Testis (tissue), 5 donors: ENCODE measurements at places on chromosomes 7 and 10.

GRCh38 chr7:117169907-117170306 lies 153.0 kb downstream of the WNT2 start:
- DNase-seq: no peak

GRCh38 chr7:18200266-18200665 lies 172.6 kb upstream of the PRPS1L1 start:
- DNase-seq: no peak

DNA sequence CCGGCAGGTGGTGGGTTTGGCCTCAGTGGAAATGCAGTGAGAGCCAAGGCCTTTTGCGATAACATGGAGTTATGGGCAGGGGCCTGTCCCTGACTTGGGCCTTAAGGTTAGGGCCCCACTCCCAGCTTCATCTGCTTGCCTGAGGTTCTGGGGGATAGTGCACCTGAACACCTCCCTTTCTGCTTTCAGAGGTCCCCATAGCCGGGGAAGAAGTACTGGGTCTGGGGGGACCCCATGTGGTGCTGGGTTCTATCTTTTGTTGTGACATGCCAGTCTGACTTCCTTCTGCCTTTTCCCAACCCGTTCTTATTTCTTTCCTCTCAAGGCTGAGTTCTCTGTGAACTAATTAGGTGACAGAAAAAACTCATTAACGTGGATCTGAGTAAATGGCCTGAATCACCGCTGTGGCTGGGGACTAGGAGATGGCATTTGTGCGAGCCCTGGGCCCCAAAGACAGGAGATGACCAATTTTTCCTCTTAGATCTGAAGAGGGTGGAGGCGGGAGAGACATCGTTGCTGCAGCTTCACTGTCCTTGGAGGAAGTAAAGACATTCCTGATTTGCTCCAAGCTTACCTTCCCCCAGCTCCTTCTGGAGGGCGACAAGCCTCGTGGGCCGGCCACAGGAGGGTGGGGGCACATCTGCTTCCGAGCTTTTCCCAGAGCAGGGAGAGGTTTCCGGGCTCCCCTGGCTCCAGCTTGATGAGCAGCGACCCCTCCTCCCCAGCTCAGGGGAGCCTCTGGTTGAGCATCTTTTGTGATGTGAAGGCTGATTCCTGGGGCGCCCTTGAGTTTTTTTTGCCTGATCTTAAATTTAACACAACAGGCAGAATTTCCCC lies 2.0 kb downstream of the AGAP3 start:
- no peak for DNase-seq

GRCh38 chr7:35658606-35659201 lies 36.2 kb downstream of the HERPUD2 start:
- DNase-seq: no peak

DNA sequence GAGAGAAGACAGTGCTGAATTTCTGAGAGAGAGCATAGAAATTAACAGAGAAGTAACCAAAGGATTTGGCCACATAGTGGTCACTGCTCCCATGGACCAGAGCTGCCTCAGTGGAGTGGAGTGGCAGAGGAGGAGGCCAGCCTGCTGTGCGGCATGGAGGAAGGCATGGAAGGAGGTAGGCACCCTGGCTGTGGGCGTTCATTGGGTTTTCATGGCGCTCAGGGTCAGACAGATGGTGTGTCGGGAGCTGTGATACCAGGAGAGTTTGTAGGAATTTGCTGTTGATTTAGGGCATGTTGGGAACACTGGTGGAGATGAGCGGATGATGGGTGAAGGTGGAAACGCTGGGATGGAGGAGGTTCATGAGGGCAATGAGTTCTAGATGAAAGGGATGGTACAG lies 78.9 kb upstream of the INSYN2A start:
- DNase-seq: no peak
